ENCODE measurements at places on chromosomes 6 and 20.
A peak's percentile ranks its signal among the peaks of the same experiment; 100 is the strongest.

DNA sequence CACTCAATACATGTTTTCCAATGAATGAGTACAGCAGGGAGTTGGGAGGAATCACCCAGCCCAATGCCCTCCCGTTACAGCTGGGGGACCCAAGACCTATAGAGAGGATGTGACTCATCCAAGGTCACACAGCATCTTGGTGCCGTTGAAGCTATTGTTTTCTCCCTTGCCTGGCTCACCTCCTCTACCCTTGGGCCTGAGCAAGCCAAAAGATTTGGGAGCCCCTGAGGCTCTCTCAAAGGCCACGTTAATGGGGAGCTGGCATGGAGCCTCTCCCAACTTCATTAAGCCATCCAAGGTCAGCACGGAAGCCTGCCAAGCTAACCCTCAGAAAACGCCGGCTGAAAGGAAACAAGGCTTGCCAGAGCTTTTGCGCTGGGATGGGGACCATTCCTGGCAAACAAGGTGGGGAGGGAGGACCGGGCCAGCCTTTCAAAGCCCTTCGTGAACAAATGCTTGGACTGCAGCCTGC lies 30.4 kb downstream of the KCNB1 start:
- DNase-seq = no peak

DNA sequence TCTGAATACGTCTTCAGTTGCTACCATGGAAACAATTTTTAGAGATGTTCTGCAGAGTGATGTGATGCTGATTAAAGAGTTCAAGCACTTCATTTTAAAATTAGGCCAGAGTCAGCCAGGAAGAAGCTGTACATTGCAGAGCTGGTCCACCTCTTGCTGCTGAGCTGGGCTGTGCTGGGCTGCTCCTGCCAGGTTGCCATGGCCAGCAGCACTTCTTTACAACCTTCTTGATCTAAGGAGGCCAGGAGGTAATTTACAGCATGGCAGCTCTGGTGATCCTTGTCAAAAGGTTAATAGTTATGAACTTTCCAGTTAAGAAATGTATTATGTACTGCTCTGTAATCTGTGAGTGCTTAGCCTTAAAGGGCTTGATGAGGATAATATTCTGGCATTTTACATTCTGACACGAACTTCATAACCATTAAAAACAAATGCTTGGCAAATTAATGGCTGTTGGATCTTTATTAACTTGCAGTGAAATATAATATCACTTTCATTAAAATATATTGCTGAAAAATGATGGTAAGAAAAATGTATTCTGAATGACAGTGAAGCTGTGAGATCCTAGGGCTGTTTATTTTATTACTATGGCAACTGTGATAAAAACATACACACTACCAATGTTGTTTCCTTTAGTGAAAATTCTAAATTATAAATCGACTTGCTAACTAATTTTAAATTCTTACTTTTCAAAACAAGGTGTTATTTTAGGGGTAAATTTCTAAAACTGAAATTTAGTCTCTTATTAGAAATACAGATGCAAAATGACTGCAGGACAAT lies 259.7 kb downstream of the RFPL4B start:
- peak; percentile 43 for DNase-seq

DNA sequence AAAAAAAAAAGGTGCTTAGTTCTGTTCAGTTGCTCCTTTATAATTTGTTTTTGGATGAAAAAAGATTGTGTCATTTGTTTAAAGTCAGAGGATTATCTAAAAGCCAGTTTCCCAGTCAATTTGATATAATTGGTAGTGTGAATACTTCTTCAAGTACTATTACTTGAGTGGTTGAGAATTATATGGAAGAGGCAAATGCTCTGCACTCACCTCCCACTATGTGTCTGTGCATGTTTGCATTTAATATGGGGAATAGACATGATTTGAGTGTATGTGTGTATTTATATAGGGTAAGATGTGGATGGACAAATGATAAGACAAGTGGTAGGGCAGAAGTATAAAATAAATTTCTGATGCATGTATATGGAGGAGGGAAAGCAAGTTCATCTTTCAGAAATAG lies 15.8 kb downstream of the GJA1 start:
- DNase-seq = no peak

DNA sequence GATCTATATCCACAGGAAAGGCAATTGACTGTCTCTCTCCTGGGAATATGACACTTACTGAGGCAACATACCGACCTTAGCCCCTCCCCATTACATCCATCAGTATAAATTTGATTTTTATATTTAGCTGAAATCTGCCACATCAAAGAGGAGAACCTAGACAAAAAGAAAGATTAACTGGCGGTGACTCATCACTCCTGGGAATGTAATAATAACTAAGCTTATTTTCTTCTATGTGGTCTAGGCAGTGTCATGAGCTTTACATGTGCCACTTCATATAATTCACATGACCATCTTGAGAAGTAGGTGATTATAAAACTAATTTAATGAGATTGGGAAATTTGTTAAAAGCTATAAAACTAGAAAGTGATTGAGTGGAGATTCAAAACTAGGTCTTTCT lies 520.0 kb upstream of the HS3ST5 start:
- DNase-seq = no peak

Measured in muscle of arm (tissue), 14 donors.